ENCODE measurements at places on chromosomes 2 and 18.

GRCh38 chr2:60385648-60386047, 167.8 kb downstream of the BCL11A start:
- DNase-seq, result no peak

GRCh38 chr2:44745922-44746766, 195.4 kb upstream of the SIX3 start:
- DNase-seq, result no peak

- DNase-seq, result no peak
These were observed 275.3 kb upstream of the NCKAP5 start for GRCh38 chr2:133843551-133843950.

- DNase-seq, result no peak
These were observed 22.2 kb downstream of the SMIM21 start for GRCh38 chr18:75405351-75405750.

DNA sequence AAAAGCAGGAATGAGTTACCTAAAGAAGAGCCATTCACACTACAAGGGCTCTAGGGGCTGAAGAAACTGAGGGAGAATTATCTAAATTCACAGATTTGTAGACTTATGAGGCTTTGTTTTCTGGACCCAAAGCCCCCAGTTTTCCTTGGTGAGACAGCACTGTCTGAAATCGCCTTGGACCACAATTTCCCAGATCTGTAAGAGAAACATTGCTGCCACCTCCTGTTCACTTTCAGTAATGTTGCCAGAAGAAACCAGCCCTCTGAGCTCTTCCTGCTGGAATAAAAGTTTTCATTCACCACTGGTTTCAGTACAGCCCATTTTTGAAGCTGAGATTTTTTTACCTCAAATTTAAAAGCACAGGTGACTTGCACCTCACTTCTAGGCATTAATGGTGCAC, 169.2 kb downstream of the CDH20 start:
- DNase-seq, result no peak

DNA sequence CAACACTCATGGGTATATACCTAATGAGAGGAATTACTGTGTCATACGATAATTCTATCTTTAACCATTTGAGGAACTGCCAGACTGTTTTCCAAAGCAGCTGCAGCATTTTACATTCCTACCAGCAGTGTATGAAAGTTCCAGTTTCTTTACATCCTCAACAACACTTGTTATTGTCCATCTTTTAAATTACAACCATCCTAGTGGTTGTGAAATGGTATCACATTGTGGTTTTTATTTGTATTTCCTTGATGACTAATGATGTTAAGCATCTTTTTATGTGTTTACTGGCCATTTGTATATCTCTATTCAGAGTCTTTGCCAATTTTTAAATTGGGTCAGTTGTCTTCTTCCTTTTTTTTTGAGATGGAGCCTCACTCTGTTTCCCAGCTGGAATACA, 4.0 kb upstream of the CKAP2L start:
- DNase-seq, result no peak

GRCh38 chr18:79870301-79871025, 72.7 kb downstream of the KCNG2 start:
- DNase-seq, result no peak

DNA sequence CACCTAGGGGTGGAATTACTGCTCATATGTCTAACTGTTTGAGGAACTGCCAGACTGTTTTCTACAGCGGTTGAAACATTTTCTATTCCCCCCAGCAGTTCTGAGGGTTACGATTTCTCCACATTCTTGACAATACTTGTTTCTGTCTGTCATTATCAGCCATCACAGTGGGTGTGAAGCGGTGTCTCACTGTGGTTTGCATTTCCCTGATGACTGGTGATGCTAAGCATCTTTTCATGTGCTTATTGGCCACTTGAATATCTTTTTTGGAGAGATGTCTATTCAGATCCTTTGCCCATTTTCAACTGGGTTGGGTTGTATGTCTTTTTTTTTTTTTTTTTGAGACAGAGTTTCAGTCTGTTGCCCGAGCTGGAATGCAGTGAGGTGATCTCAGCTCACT, 63.0 kb downstream of the ADNP2 start:
- DNase-seq, result no peak

DNA sequence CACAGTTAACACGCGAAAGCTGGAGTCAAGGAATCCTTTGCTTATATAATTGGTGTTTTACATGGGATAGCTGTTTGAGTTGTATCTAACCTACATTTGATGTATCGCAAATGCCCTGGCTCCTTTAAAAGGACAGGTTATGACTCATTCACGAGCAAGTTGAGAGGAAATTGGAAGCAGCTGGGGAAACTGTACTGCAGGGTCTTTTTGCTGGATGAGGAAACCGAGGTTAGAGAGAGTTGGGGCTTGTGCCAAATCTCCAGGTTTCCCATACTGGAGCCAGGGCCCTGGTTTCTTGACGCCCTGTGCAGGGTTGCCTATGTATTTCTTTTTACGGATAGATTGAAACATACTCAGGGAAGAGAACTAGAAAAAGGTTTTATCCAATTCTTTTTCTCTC, 60.0 kb upstream of the SPTBN1 start:
- DNase-seq, result no peak

- DNase-seq, result no peak
These were observed 501 bp downstream of the RETREG2 start for GRCh38 chr2:219178377-219179175.

- no peak for DNase-seq
These were observed 55.9 kb downstream of the UNC50 start for GRCh38 chr2:98664323-98664722.

DNA sequence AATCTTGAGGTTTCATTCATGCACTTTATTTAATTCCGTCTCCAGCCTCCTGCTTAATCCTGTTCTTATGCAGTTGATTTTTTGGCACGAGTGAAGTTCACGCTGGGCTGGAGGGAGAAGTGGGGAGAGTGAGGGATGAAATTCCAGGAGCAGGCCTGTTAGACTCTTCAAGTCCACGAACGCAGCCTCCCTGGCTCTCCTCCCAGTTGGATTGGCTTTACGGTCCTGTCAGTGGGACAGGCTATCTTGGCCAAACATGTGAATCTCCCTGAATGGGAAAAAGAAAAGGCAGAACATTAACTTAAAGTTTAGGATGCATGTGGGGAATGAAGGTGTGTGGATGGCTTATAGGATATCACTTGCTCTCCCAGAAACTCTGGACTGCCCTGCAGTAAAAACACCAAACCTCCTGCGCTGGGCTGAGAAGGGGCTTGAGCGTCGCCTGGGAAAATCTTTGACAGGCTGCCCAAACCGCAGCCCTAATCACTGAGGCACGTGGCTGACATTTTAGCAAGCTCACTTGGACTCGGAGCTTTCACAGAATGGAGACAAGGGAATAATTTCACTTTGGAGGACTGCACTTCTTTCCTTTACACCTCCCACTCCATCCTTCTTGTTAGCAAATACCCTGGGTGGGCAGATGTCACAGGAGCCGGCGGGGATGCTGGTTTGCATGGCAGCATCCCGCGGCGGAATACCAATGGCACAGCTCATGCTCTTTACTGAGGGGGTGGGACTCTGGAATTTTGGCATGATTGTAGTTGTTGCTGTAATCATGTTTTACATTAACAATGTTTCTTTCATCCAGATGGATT, 93.9 kb downstream of the ACKR3 start:
- no peak for DNase-seq

GRCh38 chr18:57052173-57052572, 94.7 kb upstream of the BOD1L2 start:
- no peak for DNase-seq

GRCh38 chr2:105410554-105410953, 11.7 kb upstream of the FHL2 start:
- no peak for DNase-seq

DNA sequence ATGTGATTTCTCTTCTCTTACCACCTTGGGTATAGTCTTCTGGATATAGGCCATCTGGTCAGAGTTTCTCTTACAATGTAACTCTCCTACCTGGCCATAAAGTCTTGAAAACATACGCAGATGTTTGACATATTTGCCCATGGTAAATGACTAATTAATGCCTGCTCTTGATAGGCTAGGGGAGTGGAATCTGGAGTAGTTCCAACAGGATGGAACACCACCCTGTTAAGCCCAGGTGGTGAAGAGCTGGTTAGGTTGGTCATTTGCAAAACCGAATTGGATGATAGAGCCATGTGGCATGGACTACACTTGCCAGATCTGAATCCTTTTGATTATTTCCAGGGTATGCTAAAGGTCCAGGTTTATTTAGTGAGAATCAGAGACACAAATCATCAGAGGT, 36.5 kb downstream of the HADHB start:
- DNase-seq, result peak; percentile 86

GRCh38 chr2:100425573-100426383, 8.3 kb upstream of the CHST10 start:
- no peak for DNase-seq

DNA sequence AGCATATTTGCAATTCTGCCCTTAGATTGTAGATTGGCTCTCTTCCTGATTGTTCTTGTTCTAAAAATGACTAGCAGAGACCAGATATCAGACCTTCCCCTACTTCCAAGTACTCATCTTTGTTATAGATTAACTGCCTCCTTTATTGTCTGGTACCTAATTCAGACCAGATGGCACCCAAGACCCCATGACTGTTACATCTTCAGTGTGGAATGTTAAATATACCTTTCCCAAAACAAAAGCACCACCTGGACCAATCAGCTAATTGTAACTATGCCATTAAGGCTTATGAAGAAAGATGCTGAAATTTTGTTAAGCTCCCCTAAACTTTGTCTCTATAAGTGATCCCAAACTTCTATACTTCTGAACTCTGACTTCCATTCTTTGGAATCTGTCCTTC, 12.0 kb upstream of the TFPI start:
- DNase-seq, result peak; percentile 15

- peak; percentile 3 for DNase-seq
These were observed 905 bp downstream of the TTLL4 start for GRCh38 chr2:218711550-218711929.

DNA sequence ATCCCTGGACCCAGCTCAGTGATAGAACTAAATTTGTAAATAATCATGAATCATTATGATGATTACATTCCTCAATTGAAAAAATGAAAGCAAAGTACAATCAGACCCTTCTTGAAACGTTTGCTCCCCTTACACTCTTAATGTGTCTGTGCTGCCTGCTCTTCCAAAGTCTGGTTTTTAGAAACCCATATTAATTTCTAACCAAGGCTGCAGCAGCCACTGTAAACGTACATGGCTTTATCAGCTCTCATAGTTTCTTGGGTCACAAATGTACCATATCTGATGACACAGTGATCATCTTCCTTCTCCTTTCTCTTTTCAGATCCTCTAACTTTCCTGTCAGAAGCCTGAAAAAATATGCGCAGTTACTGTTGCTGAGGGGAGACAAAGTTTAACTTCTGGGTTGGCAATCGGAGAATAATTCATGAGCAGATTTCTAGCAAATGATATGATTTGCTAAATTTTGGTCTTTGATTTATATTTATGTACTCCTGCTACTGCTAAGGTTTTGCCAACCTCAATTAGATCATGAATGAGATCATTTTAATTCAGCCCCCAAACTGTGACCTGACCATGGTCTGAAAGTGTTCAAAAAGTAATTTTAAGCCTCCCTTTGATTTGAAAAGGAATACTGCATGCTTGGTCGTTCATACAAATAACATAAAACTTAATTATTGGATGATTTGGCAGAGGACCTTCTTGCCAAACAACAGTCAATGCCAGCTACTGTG, 12.3 kb downstream of the ZEB2 start:
- DNase-seq, result no peak

DNA sequence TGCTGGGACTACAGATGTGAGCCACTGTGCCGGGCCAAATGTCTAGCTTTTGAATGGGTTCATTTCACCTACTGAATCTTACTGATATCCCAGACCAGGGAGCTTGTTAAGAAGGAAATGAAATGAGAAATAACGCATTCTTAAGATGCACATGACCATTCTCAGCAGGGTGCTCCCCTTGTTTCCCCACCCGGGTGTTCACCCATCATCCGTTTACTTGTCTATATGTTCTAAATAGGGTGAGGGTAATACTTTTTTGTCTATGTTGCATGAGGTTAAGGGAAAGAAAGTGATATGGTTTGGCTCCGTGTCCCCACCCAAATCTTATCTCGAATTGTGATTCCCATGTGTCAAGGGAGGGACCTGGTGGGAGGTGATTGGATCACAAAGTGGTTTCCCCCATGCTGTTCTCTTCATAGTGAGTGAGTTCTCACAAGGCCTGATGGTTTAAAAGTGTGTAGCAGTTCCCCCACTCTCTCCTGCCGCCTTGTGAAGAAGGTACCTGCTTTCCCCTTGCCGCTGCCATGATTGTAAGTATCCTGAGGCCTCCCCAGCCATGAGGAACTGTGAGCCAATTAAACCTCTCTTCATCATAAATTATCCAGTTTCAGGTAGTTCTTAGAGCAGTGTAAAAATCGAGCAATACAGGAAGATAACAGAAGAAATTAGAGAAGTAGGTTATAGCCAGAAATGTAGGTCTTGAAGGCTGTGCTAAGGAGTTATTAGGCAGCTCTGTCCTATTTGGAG, 129.1 kb downstream of the DDX1 start:
- no peak for DNase-seq

DNA sequence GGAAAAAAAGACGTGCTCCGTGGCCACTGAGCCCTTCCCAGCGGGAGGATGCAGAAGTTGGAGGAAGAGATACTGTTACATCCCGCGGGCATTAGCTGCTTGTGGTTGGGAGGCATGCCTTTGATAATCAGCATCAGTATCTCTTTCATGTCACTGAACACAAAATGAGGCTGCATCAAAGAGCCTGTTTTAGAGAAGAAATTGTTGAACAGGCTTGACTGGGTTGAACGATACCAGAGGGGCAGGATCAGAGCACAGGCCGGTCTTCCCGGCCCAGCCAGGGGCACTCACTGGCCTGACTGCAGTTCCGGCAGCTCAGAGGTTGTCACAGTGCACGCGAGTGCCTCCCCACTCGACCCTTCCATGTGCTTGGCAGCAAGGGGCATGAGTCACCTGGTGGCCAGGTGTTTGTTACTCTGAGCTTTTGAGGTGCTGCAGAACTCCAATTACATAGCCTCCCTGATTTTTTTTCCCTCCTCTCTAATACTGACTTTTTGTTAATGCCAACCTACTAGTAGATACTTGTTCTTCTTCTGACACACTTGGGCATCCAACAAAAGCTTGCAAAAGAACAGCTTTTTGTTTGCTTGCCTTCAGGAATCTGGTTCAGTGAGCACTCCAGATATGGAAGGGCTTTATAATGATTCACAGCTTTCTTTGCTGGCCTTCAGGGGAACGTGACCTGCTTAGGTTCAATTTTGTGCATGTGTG, 121.6 kb downstream of the VAPA start:
- no peak for DNase-seq

- no peak for DNase-seq
These were observed 518.3 kb downstream of the XIRP2 start for GRCh38 chr2:167406558-167406957.

- no peak for DNase-seq
These were observed 199.3 kb upstream of the GALNT5 start for GRCh38 chr2:157058161-157058560.

DNA sequence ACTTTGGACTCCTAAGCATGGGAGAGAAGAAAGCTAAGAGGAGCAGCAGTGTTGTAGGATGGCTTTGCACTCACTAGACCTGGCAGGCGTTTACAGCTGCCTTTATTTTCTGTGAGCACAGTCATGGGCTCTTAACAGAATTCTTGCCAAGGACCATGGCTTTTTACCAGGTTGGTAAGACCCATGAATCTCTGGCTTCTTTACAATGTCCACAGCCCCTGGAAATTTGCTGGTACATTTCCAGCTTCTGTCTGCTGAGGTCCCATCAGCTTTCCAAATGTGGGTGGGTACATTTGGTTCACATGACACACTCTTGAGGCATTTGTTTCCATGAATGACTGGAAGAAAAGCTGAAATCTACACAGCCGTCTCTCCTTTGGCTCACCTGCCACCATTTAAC, 162.7 kb downstream of the PPP1R1C start:
- no peak for DNase-seq

- DNase-seq, result no peak
These were observed 57.9 kb downstream of the UGP2 start for GRCh38 chr2:63899639-63900038.

All from NCI-H524 treated with DMSO at 0.1 percent for 48 hours (cell line).